ENCODE measurements at places on chromosomes 7 and 10. TPM values are rescaled to one million over a fixed set of nuclear protein-coding genes. Genes with fewer than 3 reads are reported as not detected.

DNA sequence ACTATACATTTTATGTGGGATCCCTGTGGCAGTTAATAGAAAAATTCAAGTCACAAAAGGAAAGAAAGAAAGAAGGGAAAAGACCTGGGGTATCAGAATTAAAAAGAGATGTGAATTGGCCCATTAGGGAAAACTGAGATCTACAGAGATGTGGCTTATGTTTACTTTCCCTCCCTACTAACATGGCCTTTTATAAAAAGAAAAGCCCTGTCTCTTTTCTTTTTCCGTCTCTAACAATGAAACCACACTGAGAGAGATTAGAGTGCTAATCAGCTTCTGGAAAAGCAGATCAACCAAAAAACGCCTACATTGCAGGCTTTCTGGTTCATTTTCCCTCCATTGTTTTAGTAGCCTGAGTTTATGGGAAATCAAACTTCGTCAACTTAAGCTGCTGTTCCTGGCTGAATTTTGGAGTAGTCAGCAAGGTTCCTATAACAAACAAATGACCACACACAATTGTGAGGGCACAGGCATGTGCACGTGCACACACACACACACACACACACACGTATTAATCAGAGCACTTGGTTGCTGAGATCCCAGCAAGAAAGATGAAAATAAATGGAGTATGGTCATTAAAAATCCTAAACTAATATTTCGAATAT, 235.1 kb downstream of the SORCS1 start:
- no peaks in the 10 kb centered on the region for H3K4me1 ChIP-seq
- no peak overlapping the region for H3K4me3 ChIP-seq
- no peak overlapping the region for H3K27ac ChIP-seq

RPEL1 gene
- polyA plus RNA-seq = not detected

GRCh38 chr10:128803790-128804189, 663.3 kb upstream of the MGMT start:
- H3K36me3 ChIP-seq = no peaks in the 10 kb centered on the region
- H3K4me1 ChIP-seq = no peaks in the 10 kb centered on the region
- H3K4me3 ChIP-seq = no peak overlapping the region
- no peaks in the 10 kb centered on the region for H3K27me3 ChIP-seq
- no peak for DNase-seq

DNA sequence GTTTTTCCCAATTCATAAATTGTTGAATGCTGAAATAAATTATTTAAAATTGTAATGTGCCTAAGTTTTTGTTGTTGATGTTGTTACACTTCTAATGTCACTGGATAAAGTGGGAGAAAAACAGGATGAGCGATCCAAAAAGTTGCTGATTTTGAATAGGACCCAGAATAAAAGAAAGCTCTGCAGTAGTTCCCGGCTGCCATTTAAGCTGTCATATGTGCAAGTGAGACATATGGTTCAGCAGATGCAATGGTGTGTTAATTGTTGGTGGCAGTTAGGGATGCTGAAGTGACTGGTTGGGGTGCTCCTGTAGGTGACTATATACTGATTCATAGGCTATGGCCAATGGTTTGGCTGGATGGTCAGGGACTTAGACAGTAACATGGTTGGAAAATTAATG, 1517.4 kb upstream of the LRRTM3 start:
- no peak overlapping the region for H3K27ac ChIP-seq
- H3K4me1 ChIP-seq = no peaks in the 10 kb centered on the region
- H3K4me3 ChIP-seq = no peak overlapping the region
- H3K27me3 ChIP-seq = no peaks in the 10 kb centered on the region

DNA sequence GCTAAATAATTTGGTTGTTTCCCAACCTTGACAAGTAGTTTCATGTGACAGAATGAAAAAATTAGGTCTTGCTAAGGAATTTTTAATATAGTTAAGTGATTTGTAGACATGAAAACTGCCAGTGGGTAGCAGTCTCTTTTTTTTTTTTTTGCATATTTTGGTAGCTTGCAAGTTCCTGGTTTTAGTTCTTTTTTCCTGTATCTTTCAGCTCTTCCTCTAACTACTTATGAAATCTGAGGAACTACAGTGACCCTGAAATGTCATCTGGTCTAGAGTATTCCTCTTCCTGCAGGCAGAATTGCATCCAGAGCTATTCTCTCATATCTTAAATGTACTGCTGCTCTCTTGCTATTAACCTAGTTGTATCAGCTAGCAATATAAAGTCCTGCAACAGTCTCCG, 160.4 kb downstream of the HDAC9 start:
- no peak for DNase-seq
- no peaks in the 10 kb centered on the region for H3K36me3 ChIP-seq
- H3K27me3 ChIP-seq = no peaks in the 10 kb centered on the region

- no peak overlapping the region for H3K4me3 ChIP-seq
- H3K36me3 ChIP-seq = no peaks in the 10 kb centered on the region
- no peaks in the 10 kb centered on the region for H3K4me1 ChIP-seq
These were observed 3.7 kb upstream of the CYP3A43 start for GRCh38 chr7:99824091-99824490.

- H3K4me1 ChIP-seq = no peaks in the 10 kb centered on the region
- H3K27ac ChIP-seq = no peak overlapping the region
- H3K36me3 ChIP-seq = no peaks in the 10 kb centered on the region
- DNase-seq = no peak
These were observed 604.3 kb upstream of the GALNT17 start for GRCh38 chr7:70527520-70528115.

DNA sequence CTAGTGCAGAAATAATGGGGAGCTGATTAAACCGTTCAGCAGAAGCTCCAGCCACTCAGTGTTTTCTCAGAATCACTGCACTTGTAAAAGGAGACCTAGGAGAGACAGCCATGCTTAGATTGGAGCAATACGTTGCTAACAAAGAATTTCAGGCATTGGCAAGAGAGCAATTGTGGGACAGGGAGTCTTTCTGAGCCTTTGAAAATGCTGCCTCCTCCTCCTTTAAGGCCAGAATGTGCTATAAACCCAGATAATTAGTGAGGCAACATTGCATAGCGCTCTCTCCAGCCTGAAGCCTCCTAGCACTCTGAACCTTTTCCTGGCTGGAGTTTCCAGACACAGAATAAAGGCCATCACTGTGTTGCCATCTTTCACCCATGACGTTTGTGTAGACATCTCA, 18.5 kb upstream of the PTPRN2 start:
- no peaks in the 10 kb centered on the region for H3K27me3 ChIP-seq
- H3K27ac ChIP-seq = no peak overlapping the region
- H3K4me3 ChIP-seq = no peak overlapping the region
- no peak for DNase-seq

GPC2 gene
- 17.7 TPM for polyA plus RNA-seq

- no peaks in the 10 kb centered on the region for H3K27me3 ChIP-seq
- no peaks in the 10 kb centered on the region for H3K4me1 ChIP-seq
- no peak for DNase-seq
- no peaks in the 10 kb centered on the region for H3K36me3 ChIP-seq
- H3K4me3 ChIP-seq = no peak overlapping the region
These were observed 1.6 kb downstream of the GHRHR start for GRCh38 chr7:30965372-30965771.

DNA sequence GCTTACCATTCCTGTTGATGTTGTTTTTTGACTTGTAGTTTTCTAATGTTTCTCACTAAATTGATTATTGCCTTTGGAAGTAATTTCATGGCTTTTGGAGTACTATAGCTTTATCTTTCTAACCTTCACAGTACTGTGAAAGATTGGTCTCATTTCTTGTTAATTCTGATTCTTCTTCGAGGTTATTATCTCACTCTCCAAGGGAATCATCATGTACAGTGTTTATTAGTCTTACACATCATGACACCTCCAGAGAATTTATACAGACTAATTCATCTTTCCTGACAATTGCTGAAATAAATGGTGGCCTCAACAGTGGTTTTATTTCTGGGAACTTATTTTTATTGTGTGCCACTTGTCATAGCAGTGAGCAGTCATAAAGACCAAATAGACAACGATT, 37.4 kb upstream of the TMEM106B start:
- no peaks in the 10 kb centered on the region for H3K27me3 ChIP-seq
- no peaks in the 10 kb centered on the region for H3K36me3 ChIP-seq
- no peaks in the 10 kb centered on the region for H3K4me1 ChIP-seq
- DNase-seq = no peak
- no peak overlapping the region for H3K4me3 ChIP-seq

MLXIPL gene
- 34.2 TPM for polyA plus RNA-seq

DNA sequence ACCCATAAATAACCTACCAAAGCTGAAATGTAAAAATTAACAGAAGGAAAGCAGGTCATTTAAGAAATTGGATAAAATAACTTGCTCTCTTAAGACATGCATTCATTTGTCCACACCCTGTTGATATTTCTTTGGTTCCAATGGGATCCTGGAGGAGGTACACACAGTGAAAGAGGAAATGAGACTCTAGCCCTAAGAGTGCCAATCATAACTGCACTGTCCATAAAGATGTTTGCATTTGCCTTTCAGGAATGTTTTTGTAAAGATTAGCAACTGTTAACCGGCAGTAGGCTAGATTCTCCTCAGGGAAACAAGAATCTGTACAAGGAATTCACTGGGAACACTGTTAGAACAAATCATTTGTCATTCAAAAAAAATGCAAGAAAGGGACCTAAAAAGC, 61.0 kb downstream of the MEOX2 start:
- H3K27ac ChIP-seq = no peak overlapping the region
- no peaks in the 10 kb centered on the region for H3K27me3 ChIP-seq
- DNase-seq = no peak
- no peak overlapping the region for H3K4me3 ChIP-seq

DNA sequence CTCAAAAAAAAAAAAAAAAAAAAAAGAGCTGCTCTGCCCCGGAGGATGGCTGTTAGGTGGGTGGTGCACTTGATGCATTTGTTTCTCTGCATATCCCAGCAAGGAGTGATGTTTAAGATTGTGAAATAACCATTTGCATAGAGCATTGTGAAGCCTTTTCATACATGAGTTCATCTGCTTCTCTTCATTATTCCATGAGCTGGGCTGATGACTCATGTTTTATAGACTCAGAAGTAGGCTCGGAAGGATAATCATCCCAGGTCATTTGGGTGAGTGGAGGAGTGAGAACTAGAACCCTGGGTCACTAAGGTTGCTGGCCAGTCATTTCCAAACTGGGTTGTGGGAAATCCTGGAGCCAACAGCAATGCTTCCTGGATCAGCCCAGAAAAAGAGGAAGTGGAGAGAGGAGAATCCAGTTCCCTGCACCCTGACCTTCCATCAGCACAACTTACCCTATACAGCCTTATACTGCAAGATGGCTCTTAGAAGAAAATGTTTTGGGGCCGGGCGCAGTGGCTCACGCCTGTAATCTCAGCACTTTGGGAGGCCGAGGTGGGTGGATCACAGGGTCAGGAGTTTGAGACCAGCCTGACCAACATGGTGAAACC, 45.3 kb downstream of the TACC2 start:
- no peak overlapping the region for H3K4me3 ChIP-seq
- no peak for DNase-seq
- H3K27me3 ChIP-seq = no peaks in the 10 kb centered on the region
- no peaks in the 10 kb centered on the region for H3K4me1 ChIP-seq

MMRN2 gene
- 21.2 TPM for polyA plus RNA-seq

GDF10 gene
- polyA plus RNA-seq = 17.7 TPM

ZKSCAN5 gene
- 24.7 TPM for polyA plus RNA-seq

- peak; percentile 62 for DNase-seq
- no peak overlapping the region for H3K27ac ChIP-seq
- no peaks in the 10 kb centered on the region for H3K27me3 ChIP-seq
- H3K36me3 ChIP-seq = no peaks in the 10 kb centered on the region
- no peaks in the 10 kb centered on the region for H3K4me1 ChIP-seq
These were observed 4.3 kb upstream of the YKT6 start for GRCh38 chr7:44196450-44196872.

- H3K4me3 ChIP-seq = no peak overlapping the region
- H3K27me3 ChIP-seq = no peaks in the 10 kb centered on the region
These were observed 58.6 kb upstream of the RELN start for GRCh38 chr7:104048055-104048454.

- H3K36me3 ChIP-seq = no peaks in the 10 kb centered on the region
- H3K27ac ChIP-seq = no peak overlapping the region
- no peaks in the 10 kb centered on the region for H3K4me1 ChIP-seq
- H3K4me3 ChIP-seq = no peak overlapping the region
- DNase-seq = peak; percentile 81
- no peaks in the 10 kb centered on the region for H3K27me3 ChIP-seq
These were observed 231.0 kb upstream of the LYZL1 start for GRCh38 chr10:29057822-29058331.

GRCh38 chr10:125266966-125267365, 106.6 kb upstream of the CTBP2 start:
- H3K4me1 ChIP-seq = no peaks in the 10 kb centered on the region
- H3K4me3 ChIP-seq = no peak overlapping the region
- no peaks in the 10 kb centered on the region for H3K27me3 ChIP-seq
- H3K36me3 ChIP-seq = no peaks in the 10 kb centered on the region
- no peak overlapping the region for H3K27ac ChIP-seq
- no peak for DNase-seq
